ENCODE measurements at places on chromosomes 13 and 19.

GRCh38 chr13:111317571-111318345 is 2.7 kb upstream of the TEX29 start:
- no peak for DNase-seq

DNA sequence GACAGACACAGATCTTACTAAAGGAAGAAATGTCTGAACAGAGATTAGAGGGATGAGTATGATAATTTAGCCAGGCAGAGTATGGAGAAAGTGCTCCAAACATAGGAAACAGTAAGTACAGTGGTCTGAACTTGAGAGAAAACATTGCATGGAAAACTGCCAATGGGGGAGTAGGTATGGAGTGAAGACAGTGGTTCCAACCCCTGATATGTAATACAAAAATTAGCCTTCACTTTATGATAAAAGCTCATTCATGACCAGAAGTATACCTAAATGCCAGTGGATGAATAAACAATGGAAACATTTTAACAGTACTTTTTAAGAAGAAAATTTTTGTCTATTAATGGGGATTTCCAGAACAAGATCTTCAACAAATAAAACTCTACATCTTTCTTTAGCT is 334.0 kb downstream of the DIAPH3 start:
- no peak for DNase-seq

DNA sequence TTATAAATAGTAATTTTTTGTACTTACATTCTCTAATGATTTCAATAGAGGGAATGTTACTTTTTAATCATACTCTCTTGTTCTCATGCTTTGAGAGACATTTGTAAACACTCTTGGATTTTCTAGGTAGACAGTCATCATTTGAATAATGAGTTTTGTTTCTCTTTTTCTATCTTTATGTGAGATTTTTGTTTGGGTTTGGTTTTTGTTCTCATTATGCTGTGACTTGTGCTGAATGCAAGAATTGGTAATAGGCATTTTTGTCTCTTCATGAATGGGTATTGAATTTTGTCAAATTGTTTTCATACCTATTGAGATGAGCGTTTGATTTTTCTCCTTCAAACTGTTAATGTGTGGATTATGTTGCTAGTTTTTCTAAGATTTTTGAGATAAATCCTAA is 56.8 kb upstream of the GPR183 start:
- no peak for DNase-seq

- no peak for DNase-seq
Measured at GRCh38 chr13:110316196-110316595, 9.1 kb downstream of the COL4A2 start.

- no peak for DNase-seq
Measured at GRCh38 chr13:91567485-91568207, 169.2 kb downstream of the GPC5 start.

DNA sequence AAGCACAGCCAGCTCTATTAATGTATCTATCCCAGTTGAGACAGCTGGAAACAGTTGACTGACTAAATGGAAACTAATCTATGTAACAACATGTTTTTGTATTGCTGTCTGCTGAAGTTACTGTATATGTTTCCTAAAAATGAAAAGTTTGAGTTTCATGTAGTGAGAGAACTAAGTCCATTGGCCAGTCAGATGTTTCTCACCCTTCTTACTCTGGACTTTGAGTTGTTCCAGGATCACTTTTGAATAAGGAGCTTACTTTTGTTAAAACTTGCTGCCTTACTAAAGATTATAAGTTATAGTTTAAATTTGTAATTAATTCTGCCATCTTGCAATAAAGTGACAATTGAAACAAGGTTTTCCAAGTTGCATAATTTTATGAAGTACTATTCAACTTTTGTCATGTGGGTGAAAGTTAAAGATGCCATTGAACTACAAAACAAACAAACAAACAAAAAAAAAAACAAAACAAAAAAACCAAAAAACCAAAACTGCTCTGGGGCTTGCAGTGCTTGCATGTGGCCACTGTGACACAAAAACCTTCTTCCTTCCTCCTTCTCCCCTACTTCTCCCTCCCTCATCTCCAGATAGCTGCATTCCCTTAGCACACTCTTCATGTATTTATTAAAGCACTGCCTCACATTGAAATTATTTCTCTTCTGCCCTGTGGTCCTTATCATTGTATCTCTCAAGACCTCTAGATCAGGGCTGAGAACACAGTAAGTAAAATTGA is 15.3 kb downstream of the WDFY2 start:
- no peak for DNase-seq

DNA sequence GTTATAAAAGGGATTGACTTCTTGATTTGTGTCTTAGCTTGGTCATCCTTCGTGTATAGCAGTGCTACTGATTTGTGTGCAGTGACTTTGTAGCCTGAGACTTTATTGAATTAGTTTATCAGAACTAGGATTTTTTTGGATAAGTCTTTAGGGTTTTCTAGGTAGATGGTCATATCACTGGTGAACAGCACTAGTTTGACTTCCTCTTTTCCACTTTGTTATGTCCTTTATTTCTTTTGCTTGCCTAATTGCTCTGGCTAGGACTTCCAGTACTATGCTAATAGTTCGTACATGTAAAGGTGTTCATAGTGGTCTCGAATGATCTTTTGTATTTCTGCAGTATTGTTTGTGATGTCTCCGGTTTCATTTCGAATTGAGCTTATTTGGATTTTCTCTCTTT is 145.4 kb downstream of the DNAJC3 start:
- no peak for DNase-seq

DNA sequence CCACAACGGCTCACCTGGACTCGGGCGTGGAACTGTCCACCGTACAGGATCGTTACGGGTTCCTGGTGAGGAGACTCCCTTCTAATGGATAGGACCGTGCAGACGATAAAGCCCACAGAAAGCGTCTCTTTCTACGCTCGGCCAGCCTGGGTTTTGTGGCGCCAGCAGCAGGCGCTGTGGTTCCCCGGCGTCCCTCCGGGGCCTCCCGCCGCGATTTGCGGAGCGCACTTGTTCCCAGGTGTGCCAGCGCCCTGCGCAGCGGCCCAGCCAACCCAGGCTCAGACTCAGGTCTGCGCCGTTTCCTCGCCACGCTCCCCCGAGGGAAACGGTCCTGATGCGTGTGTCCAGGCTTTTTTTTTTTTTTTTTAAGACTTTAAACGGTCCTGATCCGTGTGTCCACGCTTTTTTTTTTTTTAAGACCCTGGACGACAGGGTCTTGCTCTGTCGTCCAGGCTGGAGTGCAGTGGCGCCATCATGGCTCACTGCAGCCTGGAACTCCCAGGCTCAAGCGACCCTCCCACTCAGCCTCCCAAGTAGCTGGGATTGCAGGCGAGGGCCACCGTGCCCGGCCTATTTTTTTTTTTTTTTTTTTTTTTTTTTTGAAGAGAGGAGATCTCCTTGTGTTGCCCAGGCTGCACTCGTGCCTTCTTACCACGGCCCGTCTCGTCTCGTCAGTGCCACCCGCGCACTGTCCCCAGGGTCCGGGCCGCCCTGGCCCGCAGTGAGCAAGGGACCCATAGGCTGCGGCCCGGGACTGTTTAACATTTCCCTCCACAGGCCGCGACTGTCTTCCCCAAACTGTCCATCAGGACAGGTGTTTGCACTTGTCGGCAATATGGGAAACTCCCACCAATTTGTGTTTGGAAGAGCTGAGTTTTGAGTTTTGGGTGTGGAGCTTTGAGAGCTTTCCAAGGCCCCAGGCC is 23.8 kb downstream of the GJA3 start:
- no peak for DNase-seq

- DNase-seq: no peak
Measured at GRCh38 chr13:45339867-45340266, 1.1 kb downstream of the TPT1 start.

GRCh38 chr19:1823539-1824251 is 11.6 kb upstream of the ATP8B3 start:
- DNase-seq: no peak

DNA sequence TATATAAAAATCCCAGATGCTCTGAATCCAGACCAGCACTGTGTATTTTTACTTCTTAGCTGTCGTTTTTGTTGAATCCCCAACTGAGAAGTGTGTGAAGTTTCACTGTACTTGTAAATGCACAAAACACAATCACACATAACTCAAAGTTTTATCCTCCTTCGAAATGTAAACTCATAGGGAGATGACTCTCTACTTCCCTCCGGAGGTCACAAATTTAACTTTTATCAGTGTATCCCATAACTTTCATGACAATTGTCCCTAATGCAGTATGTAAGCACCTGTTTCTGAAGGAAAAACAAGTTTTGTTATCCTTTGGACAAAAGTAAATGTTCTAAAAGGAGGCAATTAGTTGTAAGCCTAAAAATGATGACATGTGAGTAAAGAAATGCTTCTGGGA is 665.0 kb upstream of the SLITRK6 start:
- DNase-seq: no peak

DNA sequence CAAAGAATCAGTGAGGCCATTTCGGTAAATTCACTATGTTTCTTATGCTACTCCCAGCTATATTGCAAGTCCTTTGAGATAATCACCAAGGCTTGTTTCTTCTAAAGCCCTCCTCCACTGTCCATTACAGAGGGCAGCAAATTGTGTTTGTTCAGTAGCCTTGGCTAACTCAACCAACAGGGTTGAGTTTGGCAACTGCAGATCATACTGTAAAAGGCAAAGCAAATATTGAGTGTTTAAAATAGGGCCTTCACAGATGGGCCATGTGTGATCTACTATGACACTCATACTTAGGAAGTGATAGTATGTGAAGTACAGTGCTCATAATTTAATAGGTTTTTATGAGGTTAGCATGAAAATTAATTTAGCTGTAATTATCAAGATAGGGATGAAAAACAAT is 171.3 kb downstream of the DACH1 start:
- DNase-seq: no peak

GRCh38 chr13:95623141-95623540 is 21.4 kb downstream of the DZIP1 start:
- no peak for DNase-seq

GRCh38 chr19:39372941-39373340 is 18.0 kb downstream of the PAF1 start:
- no peak for DNase-seq

- no peak for DNase-seq
Measured at GRCh38 chr19:15328312-15328711, 4.0 kb downstream of the BRD4 start.

- no peak for DNase-seq
Measured at GRCh38 chr13:34867590-34867989, 74.5 kb upstream of the NBEA start.

GRCh38 chr13:30292325-30292724 is 15.0 kb downstream of the KATNAL1 start:
- no peak for DNase-seq

DNA sequence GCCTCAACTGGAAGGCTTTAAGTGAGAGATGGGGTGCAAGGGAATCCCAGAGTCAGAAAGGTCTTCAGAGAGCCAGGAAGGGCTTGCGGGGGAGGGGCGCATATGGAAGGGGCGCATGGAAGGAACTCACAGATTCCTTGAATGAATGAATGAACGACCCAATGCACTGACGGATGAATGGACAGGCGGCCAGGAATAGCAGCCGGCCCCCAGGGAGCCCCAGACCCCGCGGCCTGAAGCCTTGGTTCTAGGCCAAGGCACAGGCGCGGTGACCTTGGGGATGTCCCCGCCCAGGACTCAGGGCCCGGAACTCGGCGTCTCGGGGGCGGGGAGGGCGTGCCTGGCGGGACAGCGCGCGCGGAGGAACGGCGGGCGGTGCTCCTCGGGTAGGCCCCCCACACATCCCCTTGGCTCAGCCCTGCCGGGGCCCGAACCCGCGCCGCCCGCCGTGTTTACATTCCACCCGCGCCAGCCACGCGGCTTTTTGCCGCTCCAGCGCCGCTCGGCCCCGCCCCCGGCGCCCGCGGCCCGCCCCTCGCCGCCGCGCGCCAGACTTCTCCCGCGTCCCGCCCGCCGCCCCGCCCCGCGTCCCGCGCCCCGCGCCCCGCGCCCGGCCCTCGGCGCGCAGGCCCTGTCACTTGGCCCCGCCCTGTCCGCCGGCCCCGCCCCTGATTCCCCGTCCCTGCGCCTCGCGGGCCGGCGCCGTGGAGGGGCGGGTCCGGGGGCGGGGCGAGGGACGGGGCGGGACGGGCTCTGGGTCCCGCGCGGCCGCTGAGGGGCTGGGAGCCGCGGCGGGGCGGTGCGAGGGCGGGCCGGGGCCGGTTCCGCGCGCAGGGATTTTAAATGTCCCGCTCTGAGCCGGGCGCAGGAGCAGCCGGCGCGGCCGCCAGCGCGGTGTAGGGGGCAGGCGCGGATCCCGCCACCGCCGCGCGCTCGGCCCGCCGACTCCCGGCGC is at the start of gene CCNE1:
CCNE1 (plus strand) TSS at position 867 of the 955 bp plus-strand sequence. CDS start 565 bp downstream, outside the sequence.
- DNase-seq: peak; percentile 32

DNA sequence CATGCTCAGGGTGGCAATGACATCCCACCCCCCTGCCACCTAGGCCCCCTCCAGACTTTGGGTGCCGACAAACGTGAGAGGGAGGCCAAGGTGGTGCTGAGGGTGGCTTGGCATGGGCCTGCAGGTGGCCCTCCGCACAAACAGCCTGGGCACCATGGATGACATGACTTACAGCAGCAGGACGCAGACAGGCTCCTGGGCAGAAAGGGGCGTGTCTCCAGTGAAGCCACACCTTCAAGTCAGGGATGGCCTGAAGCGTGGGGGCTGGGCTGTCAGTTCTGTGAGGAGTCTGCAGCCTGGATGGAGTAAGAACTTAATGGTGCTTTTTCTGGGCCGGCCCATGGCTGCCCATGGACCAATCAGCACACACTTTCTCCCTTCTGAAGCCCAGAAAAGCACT is 25.3 kb downstream of the POMP start:
- DNase-seq: no peak

GRCh38 chr13:53007872-53008271 is 20.7 kb upstream of the OLFM4 start:
- no peak for DNase-seq

DNA sequence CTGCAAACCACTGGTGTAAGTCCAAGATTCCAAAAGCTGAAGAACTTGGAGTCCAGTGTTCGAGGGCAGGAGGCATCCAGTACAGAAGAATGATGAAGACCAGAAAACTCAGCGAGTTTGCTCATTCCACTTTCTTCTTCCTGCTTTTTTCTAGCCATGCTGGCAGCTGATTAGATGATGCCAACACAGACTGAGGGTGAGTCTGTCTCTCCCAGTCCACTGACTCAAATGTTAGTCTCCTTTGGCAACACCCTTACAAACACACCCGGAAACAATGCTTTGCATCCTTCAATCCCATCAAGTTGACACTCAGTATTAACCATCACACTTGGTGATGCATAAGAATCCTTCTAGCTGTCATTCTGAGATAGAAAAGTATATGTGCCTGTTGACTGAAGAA is 1504.6 kb downstream of the EFNB2 start:
- no peak for DNase-seq

DNA sequence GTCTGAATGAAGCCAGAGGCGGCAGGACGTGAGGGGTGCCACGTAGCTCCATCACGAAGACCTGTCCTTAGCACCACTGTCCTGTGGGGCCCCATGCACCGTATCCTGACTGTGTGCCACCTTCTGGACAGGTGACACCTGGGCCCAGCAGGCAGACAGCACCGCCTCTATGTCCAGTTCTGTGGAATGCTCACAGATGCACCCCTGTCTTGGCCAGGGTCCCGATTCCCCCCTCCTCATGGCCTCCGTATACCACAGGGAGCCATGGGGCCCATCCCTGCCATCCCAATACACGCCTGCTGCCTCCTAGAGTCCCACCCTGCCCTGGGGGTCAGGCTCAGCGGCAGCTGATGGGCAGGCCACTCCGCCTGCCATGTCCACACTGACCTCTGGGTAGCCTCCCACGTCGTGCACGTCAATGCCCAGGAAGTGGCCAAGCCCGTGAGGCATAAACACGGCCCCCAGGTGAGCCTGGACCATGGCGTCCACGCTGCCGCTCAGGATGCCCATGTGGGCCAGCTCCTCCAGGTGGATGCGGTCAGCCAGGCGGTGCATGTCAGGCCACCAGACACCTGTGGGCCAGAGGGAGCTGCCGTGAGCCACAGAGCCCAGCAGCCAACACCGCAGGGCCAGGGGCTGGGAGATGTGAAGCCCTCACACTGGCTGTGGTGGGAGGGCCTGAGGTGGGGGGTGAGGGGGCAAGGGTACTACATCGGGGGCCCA is 17.6 kb downstream of the CEBPG start:
- no peak for DNase-seq
